ENCODE measurements at places on chromosomes 2 and 18.

DNA sequence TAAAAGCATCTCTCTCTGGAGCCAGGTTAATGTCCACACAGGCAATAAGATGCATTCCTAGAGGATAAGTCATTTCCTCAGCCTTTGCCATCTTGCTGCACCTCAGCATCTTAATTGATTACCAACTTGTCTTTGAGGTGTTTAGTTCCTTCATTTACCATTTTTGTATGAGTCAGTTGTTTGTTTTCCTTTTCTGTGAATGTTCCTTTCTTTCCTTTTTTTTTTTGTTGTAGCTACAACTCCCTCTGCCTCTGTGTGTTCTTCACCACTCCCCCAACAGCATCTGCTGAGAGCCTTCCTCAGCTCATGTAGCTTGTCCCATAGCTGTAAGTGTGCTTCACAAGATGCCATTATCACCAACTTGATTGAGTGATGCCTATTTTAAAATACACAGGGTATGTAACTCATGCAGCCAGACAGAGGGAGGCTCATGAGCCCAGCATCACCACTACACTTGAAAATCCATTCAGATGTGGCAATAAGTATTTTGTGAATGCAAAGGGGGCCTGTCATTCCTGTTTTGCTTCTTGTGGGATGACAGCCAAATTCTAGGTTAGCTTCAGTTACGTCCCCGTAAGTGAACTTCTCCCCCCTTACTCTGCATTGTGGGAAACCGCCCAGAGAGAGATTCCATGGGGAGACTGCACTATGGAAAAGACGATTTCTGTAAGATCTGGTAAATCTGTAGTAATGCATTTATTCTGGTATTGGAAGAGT, 315.9 kb upstream of the ZEB2 start:
- DNase-seq, result peak; percentile 63

GRCh38 chr2:46377101-46377581, 79.9 kb downstream of the EPAS1 start:
- no peak for DNase-seq

DNA sequence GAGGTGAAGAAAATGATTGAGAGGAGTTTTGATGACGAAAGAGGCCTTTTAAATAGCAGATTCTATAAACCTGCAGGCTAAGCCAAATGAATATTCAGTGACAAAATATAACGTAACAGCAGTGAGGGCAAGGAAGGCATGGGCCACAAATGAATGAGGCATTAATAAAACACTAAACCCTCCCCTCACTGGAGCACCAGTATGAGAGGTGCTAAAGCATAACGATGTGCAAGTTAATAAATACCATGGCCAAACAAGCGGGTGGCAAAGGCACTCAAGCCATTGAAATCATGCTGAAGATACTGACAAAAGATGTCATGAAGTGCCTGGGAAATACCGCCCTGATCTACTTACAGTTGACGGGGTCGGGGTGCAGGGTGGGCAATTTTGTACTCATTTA, 30.2 kb upstream of the LONRF2 start:
- DNase-seq, result no peak

GRCh38 chr2:213104092-213104902, 47.1 kb downstream of the IKZF2 start:
- DNase-seq, result no peak

- no peak for DNase-seq
Observed at GRCh38 chr2:147846412-147847081, 1.7 kb downstream of the ACVR2A start.

GRCh38 chr2:239991689-239992314, 33.3 kb downstream of the NDUFA10 start:
- DNase-seq, result peak; percentile 49

DNA sequence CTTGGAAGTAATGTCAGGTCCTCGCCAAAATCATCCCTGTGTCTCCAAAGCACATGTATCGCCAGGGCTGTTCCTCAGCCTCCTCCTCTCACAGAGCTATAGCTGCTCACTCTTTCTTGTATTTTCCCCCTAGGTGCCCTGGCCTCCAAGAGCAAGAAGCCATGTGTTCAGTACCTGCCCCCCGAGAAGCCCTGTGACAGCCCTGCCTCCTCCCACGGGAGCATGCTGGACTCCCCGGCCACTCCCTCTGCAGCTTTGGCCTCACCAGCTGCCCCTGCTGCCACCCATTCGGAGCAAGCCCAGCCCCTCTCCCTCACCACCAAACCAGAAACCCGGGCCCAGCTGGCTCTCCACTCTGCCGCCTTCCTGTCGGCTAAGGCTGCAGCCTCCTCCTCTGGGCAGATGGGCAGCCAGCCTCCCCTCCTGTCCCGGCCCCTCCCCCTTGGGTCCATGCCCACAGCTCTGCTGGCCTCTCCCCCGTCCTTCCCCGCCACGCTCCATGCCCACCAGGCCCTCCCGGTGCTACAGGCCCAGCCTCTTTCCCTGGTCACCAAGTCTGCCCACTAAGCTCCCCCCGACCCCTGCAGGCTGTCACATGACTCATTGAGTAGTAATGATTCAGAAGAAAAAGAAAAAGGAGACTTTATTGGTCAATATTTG, 18.8 kb downstream of the TGOLN2 start:
- peak; percentile 71 for DNase-seq

DNA sequence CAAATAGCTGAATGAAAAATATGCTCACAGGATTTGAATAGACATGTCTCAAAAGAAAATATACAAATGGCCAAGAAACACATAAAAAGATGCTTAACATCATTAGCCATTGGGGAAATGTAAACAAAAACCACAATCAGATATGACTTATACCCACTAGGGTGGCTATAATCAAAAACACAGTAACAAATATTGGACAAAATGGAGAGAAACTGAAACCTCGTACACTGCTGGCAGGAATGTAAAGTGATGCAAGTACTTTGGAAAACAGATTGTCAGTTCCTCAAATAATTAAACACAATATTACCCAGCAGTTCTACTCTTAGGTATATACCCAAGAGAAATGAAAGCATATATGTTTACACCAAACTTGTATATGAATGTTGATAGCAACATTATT, 213.0 kb downstream of the PHLPP1 start:
- DNase-seq, result no peak

DNA sequence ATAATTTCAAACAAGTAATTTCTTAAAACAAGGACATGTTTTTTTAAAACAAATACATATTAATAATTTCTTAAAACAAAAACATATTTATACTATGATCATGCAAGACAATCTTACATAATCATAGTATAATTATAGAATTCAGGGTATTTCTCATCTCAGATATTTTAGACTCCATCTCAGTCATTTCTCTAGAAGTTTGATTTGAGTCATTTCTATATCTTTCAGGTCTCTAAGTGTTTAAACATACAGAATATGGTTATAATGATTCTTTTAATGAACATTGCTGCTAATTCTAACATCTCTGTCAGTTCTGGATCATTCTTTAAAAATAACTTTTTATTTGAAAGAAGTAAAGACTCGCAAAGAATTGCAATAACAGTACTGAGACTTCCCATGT, 154.2 kb upstream of the KYNU start:
- DNase-seq, result no peak

Measured in A172 (cell line).